Immature natural killer cell (primary cell): ENCODE measurements at places on chromosomes 7 and 10. TPM values are rescaled to one million over a fixed set of nuclear protein-coding genes. Genes with fewer than 3 reads are reported as not detected.

The TMEM176B gene
- not detected for polyA plus RNA-seq

GRCh38 chr10:29102233-29102632 lies 186.6 kb upstream of the LYZL1 start:
- no peak overlapping the region for H3K4me3 ChIP-seq
- no peak overlapping the region for H3K27ac ChIP-seq
- H3K36me3 ChIP-seq: no peaks in the 10 kb centered on the region
- H3K27me3 ChIP-seq: peaks cover 8% of the 10 kb centered on the region
- no peak for DNase-seq
- H3K4me1 ChIP-seq: no peaks in the 10 kb centered on the region

The FAM107B gene
- polyA plus RNA-seq: 268 TPM

DNA sequence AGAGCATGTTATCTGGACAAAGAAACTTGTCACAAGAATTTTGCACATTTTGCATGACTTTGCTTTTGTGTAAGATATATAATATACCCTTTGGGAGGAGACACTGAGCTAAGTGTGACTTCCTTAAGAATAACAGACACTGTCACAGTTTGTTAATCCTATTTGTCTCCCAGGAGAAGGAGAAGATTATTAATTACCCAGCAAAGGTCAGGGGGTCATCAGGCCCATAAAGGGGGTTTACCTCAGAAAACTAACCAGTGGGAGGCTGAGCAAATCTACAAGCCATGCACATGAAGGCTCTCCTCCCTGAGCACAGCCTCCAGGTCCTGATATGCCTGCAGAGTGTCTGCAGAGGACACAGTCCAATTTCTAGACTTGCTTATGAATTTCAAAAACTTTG lies 10.1 kb upstream of the MET start:
- no peaks in the 10 kb centered on the region for H3K36me3 ChIP-seq
- no peaks in the 10 kb centered on the region for H3K4me1 ChIP-seq
- peaks cover 4% of the 10 kb centered on the region for H3K27me3 ChIP-seq
- H3K4me3 ChIP-seq: no peak overlapping the region

The STEAP1 gene
- not detected for polyA plus RNA-seq

DNA sequence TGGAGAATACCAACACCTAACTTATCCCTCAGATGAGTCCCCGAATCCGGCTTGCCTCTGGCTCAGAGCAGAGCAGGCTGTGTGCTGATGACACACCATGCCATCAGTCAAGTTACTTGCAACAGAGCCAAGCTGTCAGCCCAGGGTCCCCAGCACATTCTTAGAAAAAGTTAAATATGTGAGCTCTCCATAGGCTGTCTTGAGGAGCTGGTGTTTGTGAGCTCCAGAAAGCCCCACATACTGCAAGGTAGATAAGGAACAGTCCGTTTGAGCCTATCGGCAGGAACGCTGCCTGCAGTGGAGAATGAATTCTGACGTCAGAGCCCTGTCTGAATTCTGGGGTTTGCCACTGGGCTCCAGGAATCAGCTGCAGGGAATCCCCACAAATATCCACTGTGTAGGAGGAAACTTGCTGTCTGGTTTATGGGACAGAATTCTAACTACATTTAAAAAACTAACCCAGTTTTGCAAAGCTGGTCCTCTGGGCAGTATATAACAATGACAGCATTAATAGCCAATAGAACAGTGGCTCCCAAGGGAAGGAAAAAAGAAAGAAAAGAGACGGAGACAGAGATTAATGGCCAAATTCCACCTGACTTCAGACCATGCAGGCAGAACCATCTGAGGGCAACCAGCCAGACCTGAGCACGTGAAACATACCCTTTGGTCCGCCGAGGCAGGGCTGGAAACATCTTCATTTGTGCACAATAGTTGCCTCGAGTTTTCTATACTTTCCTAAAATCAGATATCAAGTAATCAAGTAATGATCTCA lies 3.6 kb downstream of the SFXN4 start:
- H3K4me3 ChIP-seq: no peak overlapping the region
- H3K36me3 ChIP-seq: peaks cover 8% of the 10 kb centered on the region
- DNase-seq: no peak
- H3K27ac ChIP-seq: no peak overlapping the region

DNA sequence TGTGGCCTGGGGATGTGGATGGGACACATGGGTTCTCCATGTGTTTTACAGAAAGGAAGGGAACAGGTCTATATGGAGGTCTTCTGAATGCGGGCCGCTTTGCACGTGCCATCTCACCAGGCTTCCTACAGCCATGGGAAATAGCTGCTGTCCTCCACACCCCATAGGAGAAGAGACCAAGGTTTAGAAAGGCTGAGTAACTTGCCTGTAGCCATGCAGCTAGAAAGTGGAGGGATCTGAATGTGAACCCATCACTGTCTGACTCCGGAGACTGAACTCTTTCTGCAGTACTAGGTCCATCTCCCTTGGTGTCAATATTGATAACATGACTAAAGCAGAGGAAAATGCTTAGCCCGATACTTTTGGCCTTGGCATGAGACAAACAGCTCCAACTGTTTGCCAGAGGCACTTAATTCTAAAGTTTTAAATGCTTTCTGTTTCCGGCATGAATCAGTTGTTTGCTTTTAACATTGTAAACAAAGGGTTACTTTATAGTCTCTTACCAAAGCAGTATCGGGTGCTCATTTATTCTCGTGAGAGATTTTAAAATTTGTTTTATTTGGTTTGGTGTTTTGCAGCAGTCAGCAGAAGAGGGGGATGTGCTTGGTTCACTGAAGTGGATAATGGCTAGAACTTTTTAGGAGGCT lies 64.8 kb upstream of the LOXL4 start:
- no peak overlapping the region for H3K27ac ChIP-seq
- no peaks in the 10 kb centered on the region for H3K36me3 ChIP-seq
- no peak for DNase-seq
- no peaks in the 10 kb centered on the region for H3K27me3 ChIP-seq
- no peak overlapping the region for H3K4me3 ChIP-seq
- H3K4me1 ChIP-seq: no peaks in the 10 kb centered on the region

DNA sequence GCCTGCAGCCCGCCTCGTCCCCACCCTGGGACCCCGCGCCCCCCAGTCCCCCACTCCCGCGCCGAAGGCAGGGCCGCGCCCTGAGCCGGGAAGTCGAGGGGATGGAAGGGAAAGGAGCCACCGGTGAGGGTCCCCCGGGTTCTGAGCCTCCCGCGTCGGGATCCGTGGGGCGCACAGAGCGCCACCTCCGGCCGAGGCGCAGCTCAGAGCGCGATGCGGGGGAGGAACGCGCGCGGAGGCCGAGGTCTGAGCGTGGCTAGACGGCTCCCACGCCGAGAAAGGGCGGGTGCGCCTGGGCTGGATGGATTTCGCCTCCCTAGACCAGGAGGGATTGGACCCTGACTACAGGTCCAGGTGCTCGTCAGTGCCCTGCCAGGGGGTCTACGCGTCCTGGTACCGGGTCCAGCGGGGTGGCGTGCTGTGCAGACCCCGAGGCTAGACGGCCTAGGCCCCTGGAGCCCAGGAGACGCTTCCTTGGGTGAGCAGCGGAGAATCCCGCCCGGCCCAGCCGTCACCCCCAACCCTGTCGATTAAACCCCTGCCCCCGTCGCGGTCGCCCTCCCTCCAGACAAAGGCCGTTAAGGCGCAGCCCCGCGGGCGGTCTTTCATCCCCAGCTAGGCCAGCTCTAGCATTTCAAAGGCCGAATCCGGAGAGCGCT lies 986 bp upstream of the PDGFA start:
- H3K27me3 ChIP-seq: peaks cover 14% of the 10 kb centered on the region
- no peak overlapping the region for H3K4me3 ChIP-seq
- no peak for DNase-seq
- no peak overlapping the region for H3K27ac ChIP-seq
- H3K36me3 ChIP-seq: no peaks in the 10 kb centered on the region
